ENCODE measurements at places on chromosomes 11 and 22.
A peak's percentile ranks its signal among the peaks of the same experiment; 100 is the strongest.

DNA sequence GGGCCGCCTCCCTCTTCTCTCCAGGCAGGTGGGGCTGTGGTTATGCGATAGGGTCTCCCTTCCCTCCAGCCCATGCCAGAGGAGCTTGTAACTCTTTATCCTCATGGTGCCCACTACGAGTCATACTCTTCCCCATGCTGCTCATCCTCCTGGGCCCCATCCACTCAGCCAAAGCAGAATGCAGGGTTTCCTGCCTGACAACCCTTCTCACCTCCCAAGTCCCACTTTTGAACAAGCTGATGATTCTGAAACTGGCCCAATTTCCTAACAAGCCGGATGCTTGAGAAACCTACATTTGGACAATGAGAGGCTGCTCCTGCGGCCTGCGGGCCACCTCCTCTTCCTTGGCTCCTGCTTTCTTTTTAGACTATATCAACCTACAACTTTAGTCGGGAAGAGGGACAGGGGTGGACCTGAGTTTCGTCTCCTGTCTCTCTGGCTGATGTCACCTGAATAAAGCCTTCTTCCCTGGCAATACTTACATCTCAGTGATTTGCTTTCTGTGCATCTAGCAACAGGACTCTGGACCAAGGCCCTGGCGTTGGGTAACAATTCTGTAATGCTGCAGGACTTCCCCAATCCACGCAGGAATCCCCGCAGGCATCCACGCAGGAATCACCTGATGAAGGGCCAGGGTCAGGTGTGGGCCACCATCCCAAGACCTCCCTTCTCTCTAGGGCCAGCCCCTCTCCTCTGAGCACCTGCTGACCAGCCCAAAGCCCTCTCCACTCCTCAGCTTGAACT, 1.5 kb upstream of the NDUFS8 start:
- no peak for DNase-seq

- DNase-seq = no peak
Measured at GRCh38 chr11:7501894-7502293, 11.9 kb upstream of the PPFIBP2 start.

DNA sequence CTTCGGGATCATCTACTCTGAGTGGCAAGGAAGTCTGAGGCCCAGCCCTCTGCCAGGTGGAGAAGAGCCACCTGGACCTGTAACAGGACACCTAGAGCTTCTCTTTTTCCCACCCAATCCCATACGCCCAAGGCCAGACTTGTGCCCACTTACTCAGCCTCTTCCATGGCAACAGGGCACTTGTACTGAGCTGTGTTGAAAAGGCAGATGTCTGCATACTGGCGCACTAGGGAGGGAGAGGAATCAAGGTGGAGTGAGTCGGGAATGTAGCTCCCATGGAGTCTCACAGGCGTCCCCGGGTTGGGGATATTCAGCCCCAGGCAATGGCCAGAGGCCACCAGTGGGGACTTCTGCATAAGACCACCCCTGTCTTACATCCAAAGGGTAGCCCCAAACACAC, 36.1 kb downstream of the TPBGL start:
- no peak for DNase-seq

GRCh38 chr11:120208777-120209176, 2.1 kb upstream of the OAF start:
- no peak for DNase-seq

DNA sequence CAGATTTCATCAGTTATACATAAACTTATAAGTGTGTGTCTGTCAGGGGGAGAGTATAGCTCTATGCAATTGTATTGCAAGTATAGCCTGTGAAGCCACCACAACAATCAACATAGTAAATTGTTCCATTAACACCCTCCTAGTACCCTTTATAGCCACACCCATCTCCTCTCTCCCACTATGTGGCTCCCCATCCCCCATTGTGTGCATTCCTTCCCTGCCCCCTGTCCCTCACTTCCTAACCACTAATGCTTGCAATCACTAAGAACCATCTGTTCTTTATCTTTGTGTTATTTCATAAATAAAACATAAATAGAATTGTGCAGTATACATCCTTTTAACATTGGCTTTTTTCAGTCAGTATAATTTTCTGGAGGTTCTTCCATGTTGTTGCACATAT, 83.1 kb upstream of the SLC5A12 start:
- no peak for DNase-seq

GRCh38 chr22:40928657-40929056, 22.5 kb upstream of the RBX1 start:
- no peak for DNase-seq

- DNase-seq = no peak
Measured at GRCh38 chr22:45895436-45896152, 81.4 kb downstream of the WNT7B start.

DNA sequence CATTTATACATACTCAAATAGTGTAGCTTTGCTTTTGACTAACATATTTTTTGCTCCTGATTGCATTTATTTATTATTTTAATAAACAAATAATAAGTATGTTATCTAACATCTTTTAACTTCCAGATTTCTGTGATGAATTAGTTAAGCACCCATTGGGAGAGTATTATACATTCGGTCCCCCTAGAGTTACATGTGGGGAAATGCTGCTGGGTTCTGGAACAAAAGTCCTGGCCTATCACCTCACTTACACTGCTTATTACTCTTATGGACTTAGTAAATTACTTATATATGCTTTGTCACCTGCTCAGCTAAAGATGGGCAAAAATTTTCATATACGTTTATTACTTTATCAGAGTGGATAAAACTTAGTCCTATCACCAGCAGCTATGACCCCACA, 1163.0 kb downstream of the FAM181B start:
- DNase-seq = no peak

- DNase-seq = no peak
Measured at GRCh38 chr11:133597236-133597635, 64.9 kb upstream of the OPCML start.

- DNase-seq = no peak
Measured at GRCh38 chr11:74507582-74507981, 14.1 kb upstream of the LIPT2 start.

DNA sequence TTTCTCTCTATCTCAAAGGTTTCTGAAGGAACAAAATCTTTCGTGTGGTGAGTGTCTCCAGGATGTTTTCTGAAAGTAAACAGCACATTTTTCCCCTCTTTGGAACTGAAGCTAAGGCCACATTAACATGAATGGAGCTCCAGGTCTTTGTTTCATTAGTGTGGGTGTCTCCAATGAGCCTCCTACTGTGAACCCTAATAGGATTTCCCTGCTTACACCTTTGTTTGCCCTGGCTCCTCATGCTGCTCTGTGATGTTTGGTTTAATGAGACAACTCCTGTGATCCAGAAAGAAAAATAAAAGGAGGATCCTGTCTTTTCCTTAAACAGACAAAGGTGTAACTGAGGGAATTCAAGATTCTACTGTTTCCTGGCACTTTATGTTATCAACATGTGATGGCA, 76.9 kb upstream of the SLC6A5 start:
- DNase-seq = no peak

DNA sequence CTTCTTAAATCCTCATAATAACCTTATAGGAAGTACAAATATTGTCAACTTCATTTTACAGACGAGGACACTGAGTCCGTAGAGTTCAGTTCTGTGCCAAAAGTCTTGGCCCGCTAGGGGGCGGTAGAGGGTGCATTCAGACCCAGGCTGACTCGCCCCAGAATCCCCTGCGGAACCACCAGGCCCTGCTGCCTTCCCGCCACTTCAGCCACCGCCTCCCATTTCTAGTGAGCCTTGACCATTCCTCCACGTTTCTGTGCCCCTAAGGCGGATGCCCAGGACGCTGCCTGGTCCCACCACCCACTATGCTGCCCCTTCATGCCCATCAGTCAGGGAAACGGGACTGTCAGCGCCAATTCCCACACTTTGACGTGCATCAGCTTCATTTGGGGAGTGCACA, 19.1 kb downstream of the SYT13 start:
- peak; percentile 8 for DNase-seq

DNA sequence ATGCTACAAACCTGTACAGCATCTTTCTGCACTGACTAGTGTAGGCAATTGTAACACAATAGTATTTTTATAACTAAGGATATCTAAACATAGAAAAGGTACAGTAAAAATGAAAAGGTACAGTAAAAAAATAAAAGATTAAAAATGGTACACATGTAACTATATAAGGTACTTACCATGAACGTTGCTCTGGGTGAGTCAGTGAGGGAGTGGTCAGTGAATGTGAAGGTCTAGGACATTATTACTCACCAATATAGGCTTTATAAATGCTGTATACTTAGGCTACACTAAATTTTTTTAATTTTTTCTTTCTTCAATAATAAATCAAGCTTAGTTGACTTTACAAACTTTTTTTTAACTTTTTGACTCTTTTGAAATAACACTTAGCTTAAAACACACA, 59.9 kb downstream of the EIF3M start:
- DNase-seq = no peak

- DNase-seq = no peak
Measured at GRCh38 chr11:67274768-67275605, 8.7 kb downstream of the GRK2 start.

DNA sequence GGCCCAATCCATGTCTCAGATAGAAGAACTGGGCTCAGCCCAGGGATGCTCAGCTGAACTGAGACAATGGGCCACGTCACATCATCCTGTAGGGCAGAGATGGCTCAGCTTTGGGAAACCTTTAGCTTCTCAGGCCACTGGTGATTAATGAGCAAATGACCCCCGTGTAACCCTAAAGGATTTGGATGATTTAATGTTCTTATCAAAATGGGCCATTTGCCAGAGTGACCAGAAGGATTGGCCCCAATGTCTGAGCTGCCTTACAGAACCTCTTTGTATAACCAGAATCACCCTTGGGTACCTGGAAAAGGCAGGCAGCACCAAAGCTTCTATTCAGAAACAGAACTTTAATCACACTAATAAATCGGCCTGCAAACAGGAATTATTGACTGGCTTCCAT, 73.7 kb downstream of the ABTB2 start:
- DNase-seq = no peak

GRCh38 chr11:40285558-40285957, 1173.9 kb downstream of the LRRC4C start:
- no peak for DNase-seq

DNA sequence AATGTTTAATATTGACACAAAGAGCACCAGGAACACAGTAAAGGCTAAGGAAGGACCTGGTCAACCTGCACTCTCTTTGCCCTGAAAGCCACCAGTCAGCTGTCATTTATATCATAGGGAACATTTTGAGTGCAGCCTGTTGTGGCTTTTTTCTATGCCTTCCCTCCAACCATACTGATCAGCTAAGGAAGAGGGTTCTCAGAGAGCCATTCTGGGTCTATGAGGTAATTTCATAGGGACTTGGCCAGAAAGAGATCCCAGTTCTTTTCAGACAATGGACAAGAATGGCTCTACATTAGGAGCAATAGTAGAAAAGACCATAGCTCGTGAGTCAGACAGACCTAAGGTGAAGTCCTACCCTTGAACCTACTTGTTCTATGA, 132.8 kb downstream of the CCDC34 start:
- no peak for DNase-seq

GRCh38 chr11:2737866-2738265, 38.1 kb upstream of the KCNQ1OT1 start:
- no peak for DNase-seq

Data from activated CD4-positive, alpha-beta T cell treated with anti-CD3 and anti-CD28 coated beads, Interleukin-2, amount 10 ng/mL, durations not matched to agents 7 days and 5 days (primary cell).